ENCODE measurements at places on chromosomes 4 and X.

GRCh38 chr4:26964512-26964911 is 103.9 kb downstream of the STIM2 start:
- no peak for DNase-seq

DNA sequence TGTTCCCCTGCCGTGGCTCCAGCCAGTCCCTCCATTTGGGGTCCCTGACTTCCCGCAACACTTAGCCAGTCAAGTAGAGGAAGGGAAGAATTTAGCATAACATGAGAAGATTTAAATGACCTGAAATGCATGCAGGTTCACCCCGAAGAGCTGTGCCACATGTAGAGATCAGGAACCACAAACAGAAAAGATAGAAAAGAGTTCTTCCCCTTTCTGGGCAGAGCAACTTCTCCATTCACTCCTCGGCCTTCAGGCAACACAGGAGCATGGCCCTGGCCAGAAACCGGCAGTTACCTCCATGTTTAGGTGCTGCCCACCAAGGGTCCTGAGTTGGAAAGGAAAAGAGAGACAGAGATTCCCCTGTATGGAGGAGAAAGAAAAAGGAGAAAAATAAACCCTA is 5.2 kb downstream of the NLRP2B start:
- no peak for DNase-seq

GRCh38 chr4:25128671-25129070 is 31.6 kb downstream of the SEPSECS start:
- no peak for DNase-seq

DNA sequence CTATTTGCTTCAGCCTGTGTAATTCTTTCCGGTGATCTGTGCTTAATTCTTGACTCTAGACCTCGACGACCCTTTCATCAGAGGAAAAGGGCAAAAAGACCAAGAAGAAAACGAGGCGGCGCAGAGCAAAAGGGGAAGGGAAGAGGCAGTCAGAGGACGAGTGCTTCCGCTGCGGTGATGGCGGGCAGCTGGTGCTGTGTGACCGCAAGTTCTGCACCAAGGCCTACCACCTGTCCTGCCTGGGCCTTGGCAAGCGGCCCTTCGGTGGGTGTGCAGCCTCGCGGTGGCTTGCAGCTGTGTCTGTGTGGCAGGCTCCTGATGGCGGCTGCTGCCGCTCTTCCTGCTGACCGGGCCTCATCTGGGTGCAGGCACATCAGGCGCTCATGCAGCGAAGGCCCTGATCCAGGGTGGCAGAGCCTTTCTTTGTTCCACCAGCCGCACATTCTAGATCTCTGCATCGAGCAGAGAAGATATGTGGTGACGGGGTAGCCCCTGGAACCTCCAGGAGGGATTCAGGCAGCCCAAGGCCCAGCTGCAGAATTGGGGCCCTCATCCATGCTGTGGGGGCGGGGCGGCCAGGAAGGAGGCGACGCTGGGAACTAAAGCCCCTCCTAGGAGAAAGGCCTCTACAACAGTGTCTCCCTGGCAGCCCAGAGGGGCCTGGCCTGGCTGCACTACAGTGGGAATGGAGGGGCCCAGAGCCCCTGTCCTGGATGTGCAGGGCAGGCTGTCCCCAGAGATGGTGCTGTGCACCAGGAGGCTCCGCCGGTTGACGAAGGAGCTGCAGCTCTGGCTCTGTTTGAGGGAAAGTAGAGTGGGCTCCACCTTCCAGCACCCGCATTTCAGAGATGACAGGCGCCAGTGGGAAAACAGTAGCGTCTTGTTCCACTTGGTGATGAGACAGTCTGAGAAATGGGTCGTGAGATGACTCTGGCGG is 32.1 kb downstream of the NELFA start:
- DNase-seq: no peak

DNA sequence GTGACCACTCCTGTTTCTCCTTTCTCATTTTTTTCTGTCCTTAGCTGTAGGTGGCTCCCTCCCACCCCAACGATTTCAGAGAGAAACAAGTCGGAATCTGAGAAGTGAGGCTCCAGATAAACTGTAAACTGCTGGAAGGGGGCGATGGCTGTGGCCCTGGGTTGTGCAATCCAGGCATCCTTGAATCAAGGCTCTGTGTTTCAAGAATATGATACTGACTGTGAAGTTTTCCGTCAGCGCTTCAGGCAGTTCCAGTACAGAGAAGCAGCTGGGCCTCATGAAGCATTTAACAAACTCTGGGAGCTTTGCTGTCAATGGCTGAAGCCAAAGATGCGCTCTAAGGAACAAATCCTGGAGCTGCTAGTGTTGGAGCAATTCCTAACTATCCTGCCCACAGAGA is 37.7 kb downstream of the ETDC start:
- no peak for DNase-seq

GRCh38 chrX:124960454-124960853 is 359.2 kb upstream of the TEX13C start:
- no peak for DNase-seq

- DNase-seq: no peak
Observed at GRCh38 chrX:65195621-65196020, 219.4 kb upstream of the ZC4H2 start.

GRCh38 chr4:75135068-75135825 is 202.3 kb downstream of the PARM1 start:
- no peak for DNase-seq

GRCh38 chrX:21725496-21725895 is 32.4 kb downstream of the SMPX start:
- peak; percentile 62 for DNase-seq

GRCh38 chrX:107290019-107290418 is 83.6 kb downstream of the DNAAF6 start:
- DNase-seq: no peak

GRCh38 chr4:3217266-3217665 is 31.7 kb upstream of the MSANTD1 start:
- DNase-seq: no peak

GRCh38 chr4:126592088-126592487 is 1040.7 kb upstream of the INTU start:
- peak; percentile 61 for DNase-seq

DNA sequence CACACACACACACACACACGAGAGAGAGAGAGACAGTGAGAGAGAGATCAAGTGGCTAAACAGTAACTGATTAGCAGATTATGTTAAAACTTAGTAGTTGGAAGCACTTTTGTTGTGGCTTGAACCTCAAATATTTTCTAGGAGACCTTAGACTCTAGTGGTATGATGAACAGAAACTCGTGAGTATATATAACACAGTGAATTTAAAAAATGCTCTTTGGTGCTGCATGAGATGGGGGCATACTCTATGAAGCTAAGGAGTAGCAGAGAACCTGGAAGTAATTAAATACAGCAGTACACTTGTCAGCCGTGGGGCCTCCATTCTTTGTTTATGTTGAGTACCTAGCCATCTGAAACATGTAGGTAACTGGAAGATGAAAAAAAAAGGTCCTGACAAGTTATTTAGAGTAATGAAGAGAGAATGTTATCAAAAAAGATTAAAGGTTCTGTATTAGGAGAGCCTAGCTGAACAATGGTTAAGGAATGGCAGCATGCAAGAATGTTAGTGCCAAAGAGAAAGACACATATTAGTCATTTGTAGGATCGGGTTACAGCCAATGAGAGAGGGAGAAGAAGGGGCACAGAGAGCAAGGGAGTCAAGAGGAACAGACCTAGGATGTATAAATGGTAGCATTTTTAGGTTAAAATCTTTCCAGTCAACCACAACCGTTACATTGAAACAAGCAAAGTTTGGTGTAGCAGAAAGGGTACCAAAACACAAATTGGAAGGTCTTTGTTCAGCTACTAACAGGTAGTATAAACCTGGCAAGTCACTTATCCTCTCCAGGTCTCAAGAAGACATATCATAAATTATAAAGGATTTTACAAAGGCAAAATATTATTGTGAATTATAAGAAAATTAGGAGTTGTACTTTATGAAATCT is 316.7 kb upstream of the DIPK2B start:
- peak; percentile 33 for DNase-seq

DNA sequence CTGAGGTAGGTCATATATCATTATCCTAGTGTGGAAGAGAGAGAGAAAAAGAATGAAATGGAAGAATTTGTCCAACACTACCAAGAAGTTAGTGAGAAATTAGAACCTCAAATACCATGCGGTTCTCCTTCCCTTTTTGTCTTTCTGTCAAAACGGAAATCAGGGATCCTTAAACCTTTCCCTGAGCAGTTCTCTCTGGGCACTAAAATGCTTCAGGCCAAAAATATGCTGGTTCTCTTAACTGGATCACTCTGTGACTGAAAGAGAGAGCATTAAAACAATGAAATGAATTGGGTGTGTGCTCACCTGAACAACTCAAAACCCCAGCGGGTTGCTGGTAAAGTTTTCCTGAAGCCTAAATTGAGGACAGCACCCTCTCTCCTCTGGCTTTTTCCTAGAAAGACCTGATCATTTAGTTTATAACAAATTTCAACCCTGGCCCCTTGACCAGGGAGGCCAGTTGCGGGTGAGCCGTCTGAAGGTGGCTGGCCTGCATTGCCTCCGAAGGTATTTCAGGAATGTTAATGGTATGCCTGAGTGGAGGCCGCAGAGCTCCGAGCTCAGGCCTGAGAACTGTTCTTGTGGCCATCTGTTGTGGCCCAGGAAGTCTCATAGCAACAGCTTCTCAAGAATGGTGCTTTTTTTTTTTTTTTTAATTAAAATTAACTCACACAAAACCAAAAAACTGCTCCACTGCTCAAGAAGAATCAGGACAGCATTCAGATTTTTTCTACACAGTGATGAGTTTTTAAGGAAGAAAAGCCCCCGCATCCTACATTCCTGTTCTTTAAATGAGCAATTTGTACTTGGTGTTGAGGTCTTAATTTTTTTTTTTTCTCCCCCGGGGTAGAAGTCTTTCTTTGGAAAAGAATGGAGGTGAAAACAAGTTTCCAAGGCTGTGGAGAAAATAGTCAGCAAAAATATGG is 155.1 kb downstream of the SHROOM3 start:
- DNase-seq: peak; percentile 98

GRCh38 chr4:170007113-170007512 is 19.1 kb downstream of the MFAP3L start:
- DNase-seq: no peak

DNA sequence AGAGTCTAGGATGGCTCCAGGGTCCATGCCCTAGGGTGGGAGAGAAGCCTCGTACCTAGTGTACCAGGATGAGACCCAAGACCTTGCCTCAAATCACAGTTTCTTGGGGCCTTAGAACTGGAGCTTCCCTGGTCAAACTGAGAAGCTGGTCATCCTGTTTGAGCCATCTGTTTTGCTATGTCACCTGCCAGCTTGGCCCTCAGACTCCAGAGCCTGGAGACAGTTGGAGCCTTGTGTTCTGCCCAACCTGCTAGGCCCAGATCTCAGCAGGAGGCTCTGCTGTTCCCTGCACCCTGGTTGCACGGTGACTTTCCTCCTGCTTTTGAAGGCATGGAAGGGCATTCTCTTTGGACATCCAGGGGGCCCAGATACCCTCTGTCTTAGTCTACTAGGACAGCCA is 206.3 kb upstream of the ATP6AP2 start:
- no peak for DNase-seq

- DNase-seq: peak; percentile 79
Observed at GRCh38 chr4:119039779-119040178, 95.9 kb upstream of the MYOZ2 start.

GRCh38 chrX:139201924-139202323 is 328.6 kb upstream of the F9 start:
- DNase-seq: no peak

- DNase-seq: no peak
Observed at GRCh38 chr4:36734334-36734733, 452.9 kb downstream of the DTHD1 start.

- DNase-seq: no peak
Observed at GRCh38 chr4:103482471-103482870, 237.3 kb downstream of the TACR3 start.

- no peak for DNase-seq
Observed at GRCh38 chr4:93313197-93313596, 515.4 kb upstream of the ATOH1 start.

DNA sequence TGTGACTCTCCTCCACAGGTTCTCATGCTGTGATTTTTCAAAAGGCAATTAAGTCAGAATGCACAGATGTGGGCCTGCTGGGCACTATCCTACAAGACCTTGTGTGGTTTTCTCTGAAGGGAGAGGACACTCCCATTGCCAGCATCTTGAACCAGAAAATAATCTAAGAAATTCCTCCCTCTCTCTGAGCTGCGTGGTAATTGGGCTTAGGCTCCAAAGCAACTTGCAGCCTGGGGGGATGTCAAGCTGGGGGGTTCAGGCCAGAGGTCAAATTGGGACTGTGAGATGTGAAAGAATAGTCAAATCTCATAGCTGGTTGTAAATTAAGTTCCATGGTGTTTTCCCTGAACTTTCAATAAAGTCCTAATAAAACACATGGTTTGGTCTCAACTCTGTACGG is 350.6 kb upstream of the SLC7A11 start:
- DNase-seq: no peak

DNA sequence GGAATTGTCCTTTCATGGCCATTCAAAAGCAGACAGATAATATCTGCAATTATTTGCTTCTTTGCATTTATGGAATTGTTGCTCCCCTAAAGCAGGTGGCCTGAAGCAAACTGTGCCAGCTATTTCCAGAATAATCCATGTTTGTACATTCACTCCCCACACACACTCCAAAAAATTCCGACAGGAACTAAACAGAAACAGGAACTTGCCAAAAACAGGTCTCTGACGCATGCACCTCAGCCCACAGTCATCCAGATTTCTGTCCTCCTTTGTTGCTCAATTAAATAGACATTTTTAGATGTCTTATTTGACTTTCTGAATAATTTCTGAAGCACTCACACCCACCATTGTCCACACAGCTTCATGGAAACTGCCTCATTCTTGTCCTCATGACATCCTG is 71.5 kb upstream of the EDNRA start:
- DNase-seq: no peak

DNA sequence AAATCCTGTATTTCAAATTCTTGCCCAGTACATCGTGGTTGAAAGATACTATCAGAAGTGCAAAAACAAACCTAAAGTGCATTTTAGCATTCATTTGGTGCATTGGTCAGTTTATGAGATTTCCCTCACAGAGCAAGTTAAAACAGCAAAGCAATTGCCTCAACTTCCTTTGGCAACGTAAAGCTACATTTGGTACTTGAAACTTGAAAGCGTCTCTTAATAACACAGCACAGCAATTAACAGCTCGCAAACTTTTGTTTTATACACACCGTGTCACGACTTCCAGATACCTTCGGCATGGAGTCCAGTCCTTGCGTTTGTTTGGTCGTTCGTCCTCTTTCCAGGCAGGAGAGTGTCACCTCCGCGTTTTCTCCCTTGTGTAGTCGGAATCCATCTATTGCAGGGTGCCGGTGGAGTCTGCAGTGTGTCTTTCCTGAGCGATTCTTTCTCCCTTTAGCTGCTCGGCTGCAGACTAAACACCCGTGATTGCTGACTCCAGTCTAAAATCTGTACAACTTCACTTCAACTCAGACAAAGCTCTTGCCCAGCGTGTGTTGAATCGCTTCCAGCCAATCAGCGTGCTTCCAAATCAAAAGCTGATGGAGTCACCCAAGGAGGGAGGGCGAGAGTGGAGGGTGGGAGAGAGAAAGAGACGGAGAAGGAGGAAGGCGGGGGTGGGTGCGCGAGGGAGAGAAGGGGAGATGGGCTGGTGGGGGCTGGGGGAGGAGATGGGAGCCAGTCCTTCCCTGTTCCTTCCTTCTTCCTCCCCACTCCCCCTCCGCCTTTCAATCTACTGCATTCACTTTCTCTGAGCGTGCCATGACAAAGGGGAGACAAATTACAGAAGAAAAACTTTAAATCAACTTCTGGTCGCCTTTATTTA is at the start of gene PCDH18:
Gene PCDH18 (minus strand): TSS at position 509 of the 883 bp plus-strand sequence. CDS start 406 bp downstream, at position 103.
- DNase-seq: peak; percentile 93

- no peak for DNase-seq
Observed at GRCh38 chrX:68416592-68416991, 16.7 kb downstream of the OPHN1 start.
